ENCODE measurements at places on chromosomes 16 and 17.

- no peak for DNase-seq
Observed at GRCh38 chr16:78902321-78902720, 698.2 kb downstream of the MAF start.

DNA sequence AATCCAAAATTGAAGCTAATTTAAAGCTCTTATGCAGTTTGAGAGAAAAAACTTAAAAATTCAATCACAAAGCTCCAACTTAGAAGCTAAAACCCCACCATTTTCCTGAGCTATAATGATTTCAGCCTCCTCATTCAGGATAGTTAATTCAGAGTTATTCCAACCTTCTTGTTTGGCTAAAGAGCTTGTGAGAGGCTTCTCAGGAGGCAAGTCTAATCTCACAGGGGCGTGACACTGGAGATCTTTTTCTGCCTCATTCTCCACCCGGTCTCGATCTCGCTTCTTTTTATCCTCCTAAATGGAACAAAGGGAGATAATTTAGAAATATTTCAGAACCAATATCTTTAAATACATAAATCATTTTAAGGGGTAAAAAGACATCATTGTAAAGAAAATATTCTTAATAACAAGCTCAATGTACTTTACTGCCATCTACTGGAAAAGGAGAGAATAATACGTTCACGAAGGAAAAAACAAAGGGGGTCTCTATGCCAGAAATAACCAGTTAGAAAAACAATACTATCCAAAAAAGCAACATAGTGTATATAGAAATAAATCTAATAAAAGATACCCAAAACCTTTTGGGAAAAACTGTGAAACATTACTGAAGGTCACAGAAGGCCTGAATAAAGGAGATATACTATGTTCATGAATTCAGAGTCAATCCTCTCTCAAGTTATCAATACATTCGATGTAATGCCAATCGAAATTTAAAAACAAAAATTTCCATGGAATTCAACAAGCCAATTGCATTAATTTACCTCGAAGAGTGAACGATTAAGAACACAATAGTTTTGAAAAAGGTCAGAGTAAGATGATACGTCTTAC, 13.9 kb downstream of the BRD7 start:
- no peak for DNase-seq

DNA sequence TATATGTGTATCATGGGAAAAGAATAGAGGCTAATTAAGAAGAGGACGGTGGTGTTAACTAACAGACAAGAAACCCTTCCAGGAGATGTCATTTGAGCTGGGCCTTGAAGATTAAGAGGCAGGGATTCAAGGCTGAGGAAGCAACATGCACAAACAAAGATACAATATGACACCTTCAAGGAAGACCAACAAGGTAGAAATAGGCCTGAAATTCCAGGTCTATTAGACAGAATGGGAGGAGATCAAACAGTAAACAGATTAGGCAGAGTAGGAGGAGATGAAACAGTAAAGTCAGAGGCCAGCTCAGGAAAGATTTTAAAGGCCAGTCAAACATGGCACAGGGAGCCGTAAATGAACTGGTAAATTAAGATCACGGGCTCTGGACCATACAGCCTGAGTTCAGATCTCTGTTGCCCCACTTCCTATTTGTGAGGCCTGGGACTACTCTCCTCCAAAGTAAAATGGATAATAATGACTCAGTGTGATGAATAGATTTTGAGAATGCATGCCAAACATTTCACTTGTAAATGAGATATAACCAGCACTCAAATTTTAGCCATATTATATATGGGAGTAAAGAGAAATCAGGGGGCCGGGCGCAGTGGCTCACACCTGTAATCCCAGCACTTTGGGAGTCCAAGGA, 38.9 kb downstream of the USP31 start:
- no peak for DNase-seq

DNA sequence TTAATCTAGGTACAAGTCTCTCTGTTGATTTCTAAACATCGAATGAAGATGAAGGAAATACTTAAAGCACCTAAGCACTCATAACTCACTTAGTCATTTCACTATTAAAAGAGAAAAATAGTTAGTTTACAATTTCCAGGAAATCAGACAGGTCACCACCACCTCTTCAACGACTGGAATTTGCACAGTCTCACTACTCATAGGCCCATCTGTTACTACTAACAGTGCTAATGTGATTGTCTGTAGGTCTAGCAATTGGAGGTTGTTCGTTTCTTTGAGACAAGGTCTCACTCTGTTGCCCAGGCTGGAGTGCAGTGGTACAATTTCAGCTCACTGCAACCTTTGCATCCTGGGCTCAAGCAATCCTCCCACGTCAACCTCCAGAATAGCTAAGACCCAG, 444.6 kb downstream of the MAF start:
- no peak for DNase-seq

- no peak for DNase-seq
Observed at GRCh38 chr17:9971991-9972390, 66.9 kb upstream of the RCVRN start.

- DNase-seq, result no peak
Observed at GRCh38 chr16:69270395-69270794, 40.8 kb upstream of the VPS4A start.

GRCh38 chr17:12463102-12463501, 202.6 kb upstream of the MYOCD start:
- DNase-seq, result no peak

GRCh38 chr17:6651919-6652452, 424 bp downstream of the C17orf100 start:
- DNase-seq, result no peak

DNA sequence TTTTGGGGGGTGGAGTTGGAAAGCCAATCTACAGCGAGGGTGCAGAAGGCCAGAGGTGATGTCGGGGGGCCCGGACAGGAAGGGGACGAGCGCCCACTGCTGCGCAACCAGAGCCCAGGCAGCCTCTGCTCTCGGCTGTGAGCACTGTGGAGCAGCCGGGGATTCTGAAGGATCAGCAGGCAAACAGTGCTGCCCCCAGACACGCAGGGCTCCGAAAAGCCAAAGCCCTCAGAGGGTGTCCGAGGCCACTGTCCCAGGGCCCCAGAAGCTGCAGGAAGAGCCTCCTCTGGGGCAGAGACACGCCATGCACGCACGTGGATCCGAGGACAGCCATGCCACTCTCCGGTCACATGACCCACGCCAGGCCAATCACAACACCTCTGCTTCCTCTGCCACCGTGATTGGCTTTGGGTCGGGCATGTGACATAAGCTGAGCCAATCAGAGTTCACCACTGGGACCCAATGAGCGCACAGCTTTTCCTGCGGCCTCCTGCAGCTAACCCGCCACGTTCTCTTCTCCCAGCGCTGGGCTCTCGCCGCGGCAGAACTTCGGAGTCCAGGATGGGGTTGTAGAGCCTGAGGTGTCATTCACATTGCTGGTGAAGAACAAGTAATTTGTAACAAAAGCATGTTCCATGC, 40.7 kb downstream of the ACTG1 start:
- DNase-seq, result peak; percentile 74

DNA sequence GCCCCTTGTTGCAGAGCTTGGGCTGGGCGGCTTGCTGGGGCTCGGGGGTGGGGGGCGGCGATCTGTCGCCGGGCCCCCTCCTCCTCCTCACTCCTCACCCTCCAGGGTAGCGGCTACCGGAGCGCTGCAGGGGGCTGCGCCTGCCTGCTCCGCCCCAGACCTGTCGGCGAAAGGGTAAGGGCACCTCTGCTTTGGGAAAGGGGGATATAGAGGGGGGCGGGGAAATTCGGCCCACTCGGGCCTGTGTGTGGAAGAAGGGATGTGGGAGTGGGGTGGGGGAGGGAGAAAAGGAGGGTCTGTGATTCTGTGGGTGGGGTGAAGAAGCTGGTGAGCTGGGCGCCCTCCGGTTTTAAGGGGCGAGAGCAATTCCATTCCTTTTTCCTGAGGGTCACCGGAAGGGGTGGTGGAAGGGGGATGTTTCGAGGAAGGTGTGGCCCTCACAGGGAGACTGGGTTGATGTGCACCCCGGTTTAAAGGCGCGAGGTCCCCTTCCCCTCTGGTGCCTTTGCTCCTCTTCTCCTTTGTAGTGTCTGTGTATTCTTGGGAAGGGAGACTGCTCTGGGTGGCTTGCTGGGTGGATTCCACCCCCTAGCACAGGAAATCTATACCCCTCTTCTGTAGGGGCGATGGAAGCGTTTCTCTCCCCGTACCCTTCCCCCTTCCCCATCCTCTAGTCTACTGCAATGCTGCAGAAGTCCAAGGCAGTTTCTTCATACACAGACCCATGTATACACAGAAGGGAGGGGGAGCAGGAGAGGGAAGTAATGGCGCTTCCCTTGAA, 878 bp downstream of the TAOK1 start:
- DNase-seq, result no peak

DNA sequence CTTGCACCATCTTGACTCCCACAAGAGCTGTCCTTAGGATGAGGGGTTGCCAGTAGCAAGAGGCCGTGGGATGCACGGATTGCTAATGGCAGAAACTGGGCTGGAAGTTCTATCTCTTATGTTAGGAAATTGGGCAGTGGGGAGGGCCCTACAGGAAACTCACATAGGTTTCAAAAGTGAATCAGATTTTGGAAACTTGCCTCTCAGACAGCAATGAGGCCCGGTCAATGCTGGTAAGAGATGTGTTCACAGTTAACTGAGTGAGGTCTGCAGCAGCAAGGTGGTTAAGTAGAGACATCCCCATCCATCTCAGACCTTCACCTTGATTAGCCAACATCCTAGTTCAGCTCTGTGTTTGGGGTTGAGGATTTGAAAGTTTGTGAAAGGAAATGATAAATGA, 164.7 kb downstream of the ABCA8 start:
- DNase-seq, result no peak

GRCh38 chr17:81429821-81430551, 34.7 kb downstream of the BAHCC1 start:
- no peak for DNase-seq

GRCh38 chr17:77203436-77203835, 62.7 kb downstream of the SEC14L1 start:
- no peak for DNase-seq

- no peak for DNase-seq
Observed at GRCh38 chr17:32461853-32462617, 17.7 kb downstream of the PSMD11 start.

DNA sequence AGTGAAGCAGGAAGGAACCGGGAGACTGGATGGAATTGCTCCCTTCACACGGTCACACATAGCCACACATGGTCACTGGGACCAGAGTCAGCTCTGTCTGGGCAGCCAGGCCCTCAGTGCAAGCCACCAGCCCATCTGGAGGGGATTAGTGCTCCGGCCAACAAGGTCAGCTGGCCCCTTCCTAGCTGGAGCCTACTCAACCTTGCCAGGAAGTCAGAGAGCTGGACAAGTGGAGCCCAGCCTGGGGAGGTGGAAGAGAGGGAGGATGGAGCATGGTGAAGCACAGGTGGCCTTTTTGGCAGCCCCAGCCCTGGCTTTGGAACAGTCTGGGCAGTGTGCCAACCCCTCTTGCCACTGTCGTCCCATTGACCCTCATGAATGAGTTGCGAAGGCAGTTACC, 3.7 kb upstream of the CACNA1G start:
- no peak for DNase-seq

DNA sequence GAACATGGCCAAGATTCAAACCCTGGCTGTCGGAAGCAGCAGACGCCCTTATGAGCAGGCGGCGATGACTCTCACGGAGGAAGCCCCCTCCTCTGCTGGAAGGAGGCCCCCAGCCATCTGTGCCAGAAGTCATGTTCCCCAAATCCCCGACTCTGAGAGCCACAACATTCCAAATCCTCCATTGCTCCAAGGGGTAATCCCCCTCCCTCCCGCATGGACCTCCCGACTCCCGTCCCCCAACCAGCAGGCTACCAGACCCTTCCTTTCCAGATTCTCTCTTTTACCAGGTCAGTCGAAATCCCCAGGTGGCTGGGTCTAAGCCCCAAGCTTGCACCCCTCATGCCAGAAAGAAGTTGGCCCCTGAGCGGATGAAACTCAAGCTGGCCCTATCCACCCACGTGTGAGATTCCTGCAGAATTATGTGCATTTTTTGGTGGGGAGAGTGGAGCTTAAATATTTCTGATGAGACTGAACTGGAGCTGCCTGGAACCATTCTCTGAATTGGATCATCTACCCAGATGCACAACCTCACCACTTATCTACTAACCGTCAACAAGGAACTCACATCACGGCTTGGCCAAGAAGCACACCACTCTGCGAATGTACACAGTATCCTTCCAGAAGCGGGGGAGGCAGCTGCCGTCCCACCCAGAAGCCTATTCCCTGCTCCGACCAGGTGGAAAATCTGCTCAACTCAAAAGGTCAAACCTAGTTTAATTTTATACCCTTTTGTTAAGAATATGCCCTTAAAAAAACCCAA, 283.5 kb downstream of the C16orf95 start:
- no peak for DNase-seq

- DNase-seq, result no peak
Observed at GRCh38 chr16:88012360-88012759, 61.1 kb downstream of the BANP start.

DNA sequence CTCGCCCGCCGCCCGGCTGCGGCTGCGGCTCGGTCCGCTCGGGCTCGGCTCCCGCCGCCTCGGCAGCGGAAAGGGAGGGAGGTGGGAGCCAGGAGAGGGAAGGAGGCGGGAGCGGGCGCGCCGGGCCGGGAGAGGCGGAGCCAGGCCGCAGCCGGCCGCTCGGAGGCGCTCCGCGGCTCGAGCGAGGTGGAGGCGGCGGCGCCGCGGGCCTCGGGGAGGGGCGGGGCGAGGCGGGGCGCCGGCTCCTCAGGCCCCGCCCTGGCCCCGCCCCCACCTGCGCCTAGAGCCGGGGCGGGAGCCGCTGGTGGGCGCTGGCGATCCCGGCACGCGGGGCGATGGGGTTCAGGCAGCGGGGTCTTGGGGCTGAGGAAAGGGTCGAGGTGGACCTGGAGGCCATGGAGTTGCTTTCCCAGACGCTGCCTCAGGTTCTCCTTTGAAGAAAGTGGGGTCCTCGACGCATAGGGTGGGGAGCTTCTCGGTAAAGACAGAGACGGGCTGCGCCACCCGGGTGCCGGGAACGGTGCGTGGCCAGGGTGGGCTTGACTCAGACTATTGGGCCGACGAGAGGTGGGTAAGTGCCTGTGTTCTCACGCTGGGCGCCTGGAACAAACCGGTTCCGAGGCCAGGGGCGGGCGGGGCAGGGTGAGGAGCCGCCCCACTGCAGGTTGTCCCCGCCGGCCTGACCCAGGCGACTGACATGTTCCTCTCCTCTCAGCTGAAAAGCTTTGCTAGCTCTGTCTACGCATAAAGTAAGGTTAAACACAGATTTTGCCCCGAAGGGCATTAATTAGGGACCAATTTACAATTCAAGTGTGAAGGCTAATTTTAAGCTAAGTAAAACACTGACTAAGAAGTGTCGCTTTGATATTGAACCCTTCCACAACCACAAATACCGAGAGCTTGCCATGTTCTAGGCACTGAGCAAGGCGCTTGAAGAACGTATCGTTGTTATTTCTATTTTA, at the start of gene CMTM4:
Gene CMTM4 (minus strand): TSS at position 75 of the 962 bp plus-strand sequence. CDS start 218 bp downstream, outside the sequence.
- peak; percentile 81 for DNase-seq

Data from caudate nucleus (tissue), 63 donors.